Stimulated activated naive CD4-positive, alpha-beta T cell (primary cell): ENCODE measurements at places on chromosomes 1 and 21.

GRCh38 chr1:23473037-23473800 is 10.8 kb downstream of the ASAP3 start:
- no peak for DNase-seq

GRCh38 chr1:12087797-12088314 is 24.8 kb downstream of the TNFRSF8 start:
- no peak for DNase-seq

GRCh38 chr21:46154955-46155513 is 345 bp downstream of the FTCD start:
- DNase-seq: no peak

DNA sequence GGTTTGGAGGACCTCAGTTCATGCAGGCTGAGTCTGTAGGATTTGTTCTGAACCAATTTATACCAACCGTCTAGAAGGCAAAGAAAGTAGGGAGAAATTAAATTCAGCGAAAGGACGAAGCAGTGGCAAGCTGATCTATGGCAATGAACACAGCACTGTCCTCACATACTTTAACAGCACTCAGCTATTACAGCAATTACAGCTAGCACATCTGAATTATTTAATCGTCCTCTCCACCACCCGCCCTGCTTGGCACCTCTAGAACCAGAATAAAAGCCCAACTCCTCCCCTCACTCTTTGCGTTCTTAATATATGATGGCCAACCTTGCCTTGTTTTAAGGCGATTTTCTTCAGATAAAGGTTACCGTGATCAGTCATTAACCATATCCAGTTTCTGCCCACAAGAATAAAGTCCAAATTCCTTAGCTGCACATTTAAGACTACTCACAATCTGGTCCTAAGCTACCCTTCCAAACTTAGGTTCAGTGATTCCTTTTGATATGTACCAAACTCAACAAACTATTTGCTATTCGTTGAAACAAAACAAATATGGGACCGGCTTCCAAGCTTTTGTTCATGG is 169.4 kb upstream of the ESRRG start:
- DNase-seq: no peak

GRCh38 chr1:231800108-231800507 is 173.5 kb downstream of the DISC1 start:
- DNase-seq: no peak

DNA sequence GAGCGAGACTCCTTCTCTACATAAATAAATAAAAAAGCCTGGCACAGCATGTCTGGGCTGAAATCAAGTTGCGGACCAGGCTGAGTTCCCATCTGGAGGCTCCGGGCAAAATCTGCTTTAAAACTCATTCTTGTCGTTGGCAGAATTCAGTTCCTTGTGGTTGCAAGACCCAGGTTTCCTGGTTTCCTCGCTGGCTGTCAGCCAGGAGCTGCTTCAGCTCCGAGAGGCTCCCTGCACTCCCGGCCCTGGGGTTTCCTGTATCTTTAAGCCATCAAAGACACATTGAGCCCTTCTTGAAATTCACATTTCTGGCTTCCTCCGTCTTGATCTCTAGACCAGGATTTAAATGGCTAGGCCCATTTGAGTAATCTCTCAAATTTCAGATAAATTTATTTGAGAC is 20.6 kb upstream of the SCCPDH start:
- no peak for DNase-seq
